ENCODE measurements at places on chromosomes 1 and 21.

DNA sequence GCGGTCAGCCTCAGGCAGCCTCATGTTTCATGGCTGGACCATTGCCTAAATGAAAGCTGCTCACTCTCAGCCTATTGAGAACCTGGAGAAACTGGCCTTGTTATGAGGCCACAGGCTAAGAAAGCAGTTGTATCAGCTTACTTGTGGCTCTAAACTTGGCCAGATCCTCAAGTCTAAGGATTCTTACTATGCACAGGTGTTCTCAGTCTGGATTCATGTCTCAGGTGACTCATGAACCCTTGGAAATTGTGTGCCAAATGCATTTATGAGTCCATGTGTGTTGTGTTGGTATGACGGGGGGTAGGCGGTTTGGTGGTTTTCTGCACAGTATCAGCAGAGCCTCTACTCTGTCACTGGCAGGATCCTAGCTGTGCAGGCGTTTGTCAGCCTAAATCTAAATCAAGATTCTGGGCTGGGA lies 90.4 kb downstream of the ROR1 start:
- DNase-seq = no peak

DNA sequence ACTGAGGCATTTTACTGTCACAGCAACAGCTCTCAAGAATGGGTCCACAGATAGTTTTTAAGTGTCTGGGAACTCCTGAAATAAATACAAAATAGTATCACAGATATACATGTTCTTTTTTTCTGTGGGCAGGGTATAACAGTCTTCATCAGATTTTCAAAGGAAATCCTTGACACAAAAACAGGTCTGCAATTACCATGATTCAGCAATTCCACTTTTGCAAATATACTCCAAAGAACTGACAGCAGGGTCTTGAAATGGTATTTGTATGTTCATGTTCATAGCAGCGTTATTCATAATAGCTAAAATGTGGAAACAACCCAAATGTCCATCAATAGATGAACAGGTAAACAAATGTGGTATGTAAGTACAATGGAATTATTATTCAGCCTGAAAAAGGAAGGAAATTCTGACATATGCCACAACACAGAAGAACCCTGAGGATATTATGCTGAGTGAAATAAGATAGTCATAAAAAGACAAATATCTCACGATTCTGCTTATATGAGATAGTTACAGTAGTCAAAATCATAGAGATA lies 85.0 kb downstream of the EPS15 start:
- DNase-seq = no peak

- DNase-seq = no peak
Observed at GRCh38 chr21:29650523-29651022, 289.2 kb downstream of the GRIK1 start.

GRCh38 chr1:10020086-10020485 lies 12.7 kb upstream of the UBE4B start:
- DNase-seq = peak; percentile 16

GRCh38 chr1:17120962-17121837 lies 1.9 kb upstream of the PADI2 start:
- DNase-seq = no peak

DNA sequence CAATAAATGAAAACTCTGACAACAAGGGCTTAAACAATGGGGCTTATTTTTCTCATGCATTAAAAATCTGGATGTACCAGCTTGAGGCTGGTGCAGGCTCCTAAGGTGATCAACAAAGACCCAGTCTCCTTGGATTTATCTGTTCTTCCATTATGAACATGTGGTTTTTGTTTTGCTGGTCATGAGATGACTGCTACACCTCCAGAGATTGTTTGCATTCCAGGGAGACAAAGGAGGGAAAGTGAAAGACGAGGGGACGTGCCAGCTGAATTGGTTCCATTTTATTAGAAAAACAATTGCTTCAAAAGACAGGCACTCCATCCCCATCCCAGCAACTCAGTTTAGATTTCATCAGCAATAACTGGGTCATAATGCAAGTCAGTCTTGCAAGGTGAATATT lies 90.9 kb upstream of the KCNK1 start:
- DNase-seq = no peak

- no peak for DNase-seq
Observed at GRCh38 chr1:184825571-184825970, 70.9 kb upstream of the EDEM3 start.
